ENCODE measurements at places on chromosomes 3 and 15.

- peak; percentile 58 for DNase-seq
These were observed 27.9 kb upstream of the SCN10A start for GRCh38 chr3:38843898-38844297.

DNA sequence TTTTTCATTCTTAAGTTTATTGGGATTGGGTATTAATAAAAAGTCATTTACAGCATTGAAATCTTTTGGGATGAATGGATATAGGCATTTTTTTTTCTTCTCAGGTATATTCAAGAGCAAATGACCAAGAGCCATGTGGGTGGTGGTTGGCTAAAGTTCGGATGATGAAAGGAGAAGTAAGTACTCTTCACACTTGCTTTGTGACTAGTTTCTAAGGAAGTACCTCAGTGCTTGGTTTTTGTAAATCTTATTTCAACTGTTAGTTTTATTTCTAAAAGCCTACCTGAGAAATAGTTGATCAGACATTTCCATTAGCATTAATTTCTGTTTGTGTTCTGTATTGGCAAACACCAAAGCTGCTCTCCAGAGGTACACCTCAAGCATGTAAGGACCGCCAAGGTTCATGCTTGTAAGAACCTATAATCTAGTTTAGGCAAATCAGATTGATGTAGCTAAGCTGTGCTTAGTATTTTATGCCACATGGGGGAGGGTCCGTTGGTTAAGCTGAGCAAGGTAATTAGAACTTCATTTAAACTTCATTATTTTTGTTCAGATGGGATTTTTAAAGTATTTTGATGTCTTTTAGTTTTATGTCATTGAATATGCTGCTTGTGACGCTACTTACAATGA is 35.4 kb downstream of the FXR1 start:
- no peak for DNase-seq

DNA sequence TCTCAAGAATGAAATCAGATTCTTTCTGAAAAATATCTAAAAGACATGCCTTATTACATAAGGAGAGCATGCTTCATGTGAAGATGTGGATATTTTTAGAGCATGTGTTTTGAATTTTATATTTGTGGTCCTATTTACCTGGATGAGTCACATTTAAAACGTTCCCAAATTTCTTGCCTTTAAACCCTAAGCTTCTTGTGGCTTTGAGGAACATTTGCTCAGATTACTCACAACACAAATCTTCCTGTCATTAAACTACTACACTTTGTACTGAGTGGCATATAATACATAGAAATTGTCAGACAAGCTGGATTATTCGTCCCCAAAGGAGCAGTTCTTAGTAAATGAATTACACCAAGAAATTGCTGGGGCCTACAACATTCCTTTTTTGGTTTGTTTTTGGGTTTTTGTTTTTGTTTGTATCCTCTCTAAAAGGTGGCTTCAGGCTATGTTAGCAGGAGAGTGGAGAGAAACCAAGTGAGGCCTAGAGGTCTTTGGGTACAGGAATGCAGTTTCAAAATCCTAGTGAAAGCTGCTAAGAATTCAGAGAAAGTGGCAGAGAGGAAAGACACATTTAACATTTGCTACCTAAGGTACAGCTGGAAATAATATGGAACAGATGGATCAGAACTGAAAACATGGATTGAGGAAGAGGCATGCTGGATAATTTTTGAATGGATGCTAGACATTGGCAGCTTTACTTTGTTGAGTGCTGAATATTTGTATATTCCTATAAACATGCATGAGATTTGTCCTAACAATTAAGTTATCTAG is 128.1 kb downstream of the RPL22L1 start:
- no peak for DNase-seq

- no peak for DNase-seq
These were observed 83.0 kb downstream of the LINGO1 start for GRCh38 chr15:77549576-77550288.

DNA sequence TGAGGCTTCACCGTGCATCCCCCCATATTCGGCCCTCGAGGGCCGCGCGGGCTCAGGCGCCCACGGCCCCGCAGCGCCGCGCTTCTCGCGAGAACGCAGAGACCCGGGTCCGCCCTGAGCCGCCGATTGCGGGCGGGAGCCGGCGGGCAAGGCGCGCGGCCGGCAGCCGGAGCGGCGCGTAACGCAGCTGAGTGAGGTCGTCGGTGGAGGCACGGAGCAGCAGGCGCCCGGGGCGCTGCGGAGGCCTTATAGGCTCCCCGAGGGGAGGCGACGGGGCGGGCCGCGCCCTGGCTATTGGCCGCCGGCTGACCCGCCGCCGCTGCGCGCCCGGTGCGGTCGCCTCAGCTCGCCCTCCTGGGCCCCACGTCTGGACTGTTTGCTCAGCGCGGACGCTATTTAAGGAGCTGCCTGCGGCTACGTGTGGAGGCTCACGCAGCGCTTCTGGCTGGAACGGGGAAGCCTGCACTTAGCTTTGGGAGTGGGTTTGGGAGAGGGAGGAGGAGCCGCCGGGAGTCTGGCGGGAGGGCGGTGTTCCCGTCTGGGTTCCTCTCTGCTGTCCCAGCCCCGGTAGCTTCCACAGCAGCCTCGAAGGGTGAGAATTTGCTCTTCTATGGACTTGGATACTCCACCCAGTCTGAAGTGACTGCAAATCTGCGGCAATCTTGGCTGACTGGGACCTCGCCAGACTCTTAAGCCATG is at the start of gene PLOD2:
Gene PLOD2, minus strand, starts transcription at position 221 of the 699 bp plus-strand sequence. Its CDS starts 195 bp downstream, at position 26.
- DNase-seq, result peak; percentile 68

GRCh38 chr3:178084938-178085816 is 451.1 kb upstream of the KCNMB2 start:
- no peak for DNase-seq

GRCh38 chr3:190902292-190902691 is 39.8 kb upstream of the GMNC start:
- no peak for DNase-seq

- no peak for DNase-seq
These were observed 82.1 kb downstream of the VPS8 start for GRCh38 chr3:184894051-184894450.
